ENCODE measurements at places on chromosomes 4 and X.

- no peak for DNase-seq
Measured at GRCh38 chr4:158255727-158256324, 45.5 kb downstream of the TMEM144 start.

GRCh38 chr4:100177126-100177525, 13.1 kb downstream of the DDIT4L start:
- DNase-seq: no peak

GRCh38 chrX:2811271-2811670, 17.5 kb upstream of the GYG2 start:
- no peak for DNase-seq

- DNase-seq: no peak
Measured at GRCh38 chr4:174292473-174292872, 8.8 kb downstream of the CEP44 start.

GRCh38 chrX:40871385-40872082, 136.2 kb upstream of the MED14 start:
- DNase-seq: no peak

DNA sequence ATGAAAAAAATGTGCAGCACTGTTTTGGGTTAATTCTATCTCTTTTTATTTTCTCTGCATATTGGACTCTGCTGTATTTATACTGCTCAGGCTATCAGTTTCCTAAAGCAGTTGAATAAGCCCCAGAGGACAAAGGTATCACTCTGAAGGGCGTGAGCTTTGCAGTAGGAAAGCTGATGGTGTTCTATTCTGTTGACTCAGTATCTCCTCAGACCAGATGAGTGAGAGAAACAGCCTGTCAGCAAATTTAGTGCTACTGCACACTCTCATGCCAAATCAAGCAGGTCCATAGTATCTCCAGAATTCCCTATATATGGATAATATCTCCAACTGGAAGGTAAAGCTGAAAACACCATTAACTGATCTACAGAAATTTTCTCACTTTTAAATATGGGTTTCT, 132.3 kb upstream of the UGT8 start:
- DNase-seq: no peak

- no peak for DNase-seq
Measured at GRCh38 chrX:74890676-74891430, 34.4 kb downstream of the NEXMIF start.

Data from activated CD4-positive, alpha-beta T cell treated with anti-CD3 and anti-CD28 coated beads, Interleukin-2, amount 50 U/mL, for 4 hours (primary cell).